ENCODE measurements at places on chromosomes 6 and 20.

- DNase-seq: no peak
Observed at GRCh38 chr6:27370391-27370790, 18.2 kb upstream of the ZNF391 start.

DNA sequence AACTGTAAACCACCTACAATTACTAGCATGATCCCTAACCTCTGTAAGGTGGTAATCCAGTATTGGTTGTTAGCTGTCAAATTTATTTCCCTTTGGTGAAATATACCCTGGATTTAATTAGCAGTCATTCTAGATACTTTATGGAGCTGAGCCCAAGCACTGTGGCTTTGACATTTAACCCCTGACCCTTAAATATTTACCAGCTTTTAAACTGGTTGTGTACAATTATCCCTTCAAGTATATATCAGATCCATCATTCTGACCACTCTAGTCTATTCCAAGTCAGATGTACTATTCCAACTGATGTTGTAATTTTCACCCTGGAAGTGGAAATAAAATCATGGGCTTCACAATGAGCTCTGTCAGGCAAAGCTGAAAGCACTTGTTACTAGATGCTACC lies 229.6 kb downstream of the FOXC1 start:
- no peak for DNase-seq

DNA sequence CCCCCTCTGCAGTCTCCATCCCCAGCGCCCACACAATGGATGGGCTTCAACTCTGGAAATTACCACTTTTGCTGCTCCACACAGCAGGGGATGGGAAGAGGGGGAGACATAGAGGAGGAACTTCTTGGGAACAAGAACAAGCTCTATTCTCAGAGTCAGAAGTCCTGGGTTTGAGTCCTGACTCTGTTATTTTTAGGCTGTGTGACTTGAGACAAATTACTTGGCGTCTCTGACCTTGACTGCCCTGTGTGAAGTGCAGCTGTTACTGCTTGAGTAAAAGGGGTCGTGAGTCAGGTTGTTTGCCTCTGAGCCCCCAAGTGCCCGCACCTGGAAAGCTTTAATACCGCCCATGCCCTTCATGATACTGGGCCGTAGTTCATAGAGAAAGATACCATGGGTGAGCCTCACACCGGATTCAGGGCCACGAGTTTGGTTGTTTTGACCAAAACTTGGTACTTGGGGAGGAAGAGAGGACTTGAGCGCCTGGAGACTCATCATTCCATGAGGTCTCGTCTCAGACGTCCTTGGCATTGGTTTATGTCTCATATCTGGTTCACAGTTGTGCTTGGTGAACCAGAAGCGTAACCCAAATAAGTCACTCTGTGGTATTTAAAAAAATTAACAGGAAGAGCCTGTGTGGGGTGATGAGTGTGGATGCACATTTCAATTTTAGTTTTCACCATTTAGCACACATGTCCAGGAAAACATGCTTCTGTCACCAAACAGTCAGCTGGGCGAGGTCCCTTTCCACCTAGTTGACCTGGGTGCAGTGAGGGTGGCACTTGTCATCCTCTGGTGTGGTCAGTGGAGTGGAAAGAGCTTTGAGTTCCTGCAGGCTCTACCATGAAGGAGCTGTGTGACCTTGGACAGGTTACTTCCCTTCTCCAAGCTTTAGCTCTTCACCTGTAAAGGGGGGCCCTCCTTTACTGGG lies 75.6 kb downstream of the CDC5L start:
- DNase-seq: no peak

DNA sequence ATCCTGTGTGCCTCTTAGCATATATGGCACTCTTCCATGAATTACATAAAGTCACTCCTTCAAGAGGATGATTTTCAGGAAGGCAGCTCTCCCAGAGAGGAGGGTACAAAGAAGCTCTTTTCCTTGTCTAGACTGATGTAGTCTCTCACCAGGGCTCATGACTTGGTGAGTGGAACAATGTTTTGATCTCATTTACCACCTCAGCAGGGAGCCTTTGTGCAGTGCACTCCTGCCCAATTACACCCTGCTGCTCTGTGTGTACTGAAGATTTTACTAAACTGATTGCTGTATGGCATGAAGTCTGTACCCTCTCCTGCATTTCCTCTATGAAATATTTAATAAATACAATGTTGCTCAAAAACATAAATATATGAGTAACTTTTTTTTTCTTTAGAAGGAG lies 598.3 kb upstream of the HS3ST5 start:
- no peak for DNase-seq

DNA sequence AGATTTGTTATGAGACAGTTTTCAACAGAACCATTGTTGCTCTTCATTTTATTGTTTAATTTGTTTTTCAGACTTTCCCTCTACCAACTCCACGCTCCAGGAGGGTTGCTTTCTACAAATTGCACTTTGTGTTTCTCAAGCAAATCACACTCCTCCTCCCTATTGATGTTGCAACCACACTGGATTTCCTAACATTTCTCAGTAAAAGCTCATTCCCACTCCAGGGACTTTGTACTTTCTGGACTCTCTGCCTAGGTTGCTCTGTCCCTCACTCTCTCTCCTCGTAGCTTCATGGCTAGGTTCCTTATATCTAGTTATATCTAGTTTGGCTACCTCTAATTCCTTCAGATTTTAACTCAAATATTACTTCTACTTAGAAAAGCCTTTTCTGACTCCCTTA lies 20.3 kb downstream of the PGK2 start:
- no peak for DNase-seq

- no peak for DNase-seq
Observed at GRCh38 chr6:41156001-41156400, 1.9 kb upstream of the TREML1 start.

DNA sequence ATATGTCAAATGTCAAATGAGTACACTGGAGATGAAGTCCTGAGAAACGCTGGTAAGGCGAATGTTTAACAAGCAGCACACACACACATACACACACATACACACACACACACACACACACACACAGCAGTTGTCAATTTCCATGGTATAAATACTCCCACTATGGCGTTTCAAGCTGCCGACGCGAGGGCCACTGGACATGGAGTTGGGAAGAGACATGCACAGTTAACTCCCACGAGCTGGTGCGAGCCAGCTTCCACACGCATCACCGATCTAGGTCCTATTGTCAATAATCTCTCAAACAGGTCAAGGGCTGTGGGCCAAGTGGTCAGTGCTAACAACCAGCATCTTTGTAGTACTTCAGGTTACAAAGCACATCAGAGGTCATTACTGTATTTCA lies 58.9 kb downstream of the TRERF1 start:
- no peak for DNase-seq

DNA sequence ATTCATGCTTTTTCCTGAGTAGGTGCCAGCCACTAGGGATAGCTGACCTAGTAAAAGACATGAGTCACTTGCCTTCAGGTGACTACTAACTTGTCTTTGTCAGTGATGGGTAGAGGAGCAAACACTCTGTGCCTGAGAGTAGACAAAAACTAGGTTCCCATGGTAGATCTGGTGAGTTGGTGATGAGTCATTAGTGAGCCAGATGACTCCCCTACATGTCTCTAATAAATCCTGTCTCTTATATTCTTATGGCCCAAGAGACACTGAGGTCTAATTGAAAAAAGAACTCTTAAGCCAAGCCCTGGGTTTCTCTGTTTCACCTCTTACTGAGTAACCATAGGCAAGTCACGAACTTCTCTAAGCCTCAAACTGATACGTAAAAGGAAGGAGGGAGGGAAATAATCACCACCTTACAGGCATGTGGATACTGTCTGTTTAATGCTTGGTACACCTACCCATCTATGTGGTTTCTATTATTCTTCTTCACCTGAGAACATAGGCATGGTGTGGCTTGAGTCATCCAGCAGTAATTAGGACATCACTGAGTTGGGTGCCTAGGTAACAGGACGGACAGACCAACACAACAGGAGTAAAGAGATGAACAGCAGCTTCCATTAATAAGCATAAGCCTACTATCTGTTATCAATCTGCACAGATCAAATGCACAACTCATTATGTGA lies 20.3 kb downstream of the TTPAL start:
- no peak for DNase-seq

DNA sequence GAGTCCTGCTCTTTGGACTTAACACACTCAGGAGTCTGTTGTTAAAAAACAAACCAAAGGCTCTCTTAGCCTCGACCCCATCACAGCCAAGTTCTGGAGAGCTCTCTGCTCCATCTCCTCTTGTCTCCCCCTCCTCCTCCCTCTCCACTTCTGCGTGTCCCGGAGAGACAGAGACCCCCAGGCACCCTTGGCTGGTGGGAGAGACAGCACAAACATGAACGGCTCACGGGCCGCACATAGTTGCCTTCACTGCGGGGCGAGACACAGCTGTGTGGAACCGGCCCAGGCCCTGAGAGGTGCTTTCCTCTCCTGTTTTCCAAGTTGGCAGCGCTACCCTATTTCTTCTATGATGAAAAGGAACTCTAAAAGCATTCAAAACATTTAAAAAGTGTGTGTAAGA lies 23.3 kb upstream of the MYT1 start:
- no peak for DNase-seq

GRCh38 chr6:18477301-18477941 lies 90.3 kb downstream of the RNF144B start:
- no peak for DNase-seq

GRCh38 chr20:658731-659291 lies 5.8 kb upstream of the SRXN1 start:
- no peak for DNase-seq

DNA sequence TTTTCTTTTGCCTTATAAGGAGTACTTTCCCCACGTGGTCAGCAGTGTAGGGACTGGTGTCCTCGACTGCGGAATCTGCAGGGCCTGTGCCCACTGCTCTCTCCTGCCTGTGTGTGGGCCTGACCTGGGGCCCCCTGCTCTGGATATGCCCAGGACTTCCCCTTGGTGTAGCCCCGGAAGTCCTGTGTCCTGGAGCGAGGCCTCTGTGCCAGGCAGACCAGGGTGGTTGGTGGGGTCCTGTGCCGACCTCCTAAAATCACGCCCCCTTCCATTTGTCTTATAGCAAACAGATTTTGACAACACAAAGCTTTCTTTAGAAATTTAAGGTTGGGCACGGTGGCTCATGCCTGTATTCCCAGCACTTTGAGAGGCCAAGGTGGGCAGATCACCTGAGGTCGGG lies 64.2 kb downstream of the DLL1 start:
- no peak for DNase-seq

GRCh38 chr20:37193821-37194220 lies 14.5 kb upstream of the MROH8 start:
- DNase-seq: no peak

- DNase-seq: no peak
Observed at GRCh38 chr6:72553531-72554511, 68.0 kb upstream of the KCNQ5 start.

- DNase-seq: no peak
Observed at GRCh38 chr20:17557675-17558006, 12.2 kb upstream of the DSTN start.

- DNase-seq: no peak
Observed at GRCh38 chr6:34661357-34661756, 35.2 kb downstream of the ILRUN start.

DNA sequence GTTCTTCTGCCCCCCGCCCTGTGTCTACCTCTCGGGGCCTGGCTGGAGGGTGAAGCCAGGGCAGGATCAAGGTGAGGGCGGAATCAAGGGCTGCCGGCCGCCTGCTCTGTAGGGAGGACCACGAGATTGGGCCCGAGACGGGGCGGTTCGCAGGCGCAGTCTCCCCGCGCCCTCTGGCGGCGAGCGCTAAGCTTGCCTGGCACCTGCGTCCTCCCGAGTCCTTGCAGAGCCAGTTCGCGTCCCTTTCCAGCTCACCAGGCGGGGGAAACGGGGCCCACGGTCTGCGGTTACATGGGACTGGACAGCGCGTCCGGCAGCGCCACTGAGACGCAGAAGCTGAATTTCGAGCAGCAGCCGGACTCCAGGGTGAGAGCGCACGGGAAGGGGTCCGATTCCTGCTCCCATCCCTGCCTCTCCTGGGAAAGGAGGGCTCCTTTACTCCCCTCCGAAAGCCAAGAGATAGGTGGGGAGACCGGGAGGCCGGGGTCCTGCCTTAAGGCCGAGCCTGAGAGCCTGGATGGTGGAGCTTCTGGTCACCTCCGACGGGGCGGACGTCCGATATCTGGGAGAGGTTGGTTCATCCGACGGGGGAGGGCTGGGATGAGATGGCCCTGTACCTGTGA lies 3.6 kb upstream of the MATN4 start:
- peak; percentile 21 for DNase-seq

- DNase-seq: no peak
Observed at GRCh38 chr6:143270026-143270425, 180.5 kb downstream of the ADAT2 start.

GRCh38 chr6:116019428-116019827 lies 41.3 kb downstream of the FRK start:
- DNase-seq: no peak

- no peak for DNase-seq
Observed at GRCh38 chr20:58811334-58811733, 39.4 kb downstream of the GNAS-AS1 start.

GRCh38 chr6:99602520-99603420 lies 3.9 kb upstream of the PRDM13 start:
- no peak for DNase-seq

DNA sequence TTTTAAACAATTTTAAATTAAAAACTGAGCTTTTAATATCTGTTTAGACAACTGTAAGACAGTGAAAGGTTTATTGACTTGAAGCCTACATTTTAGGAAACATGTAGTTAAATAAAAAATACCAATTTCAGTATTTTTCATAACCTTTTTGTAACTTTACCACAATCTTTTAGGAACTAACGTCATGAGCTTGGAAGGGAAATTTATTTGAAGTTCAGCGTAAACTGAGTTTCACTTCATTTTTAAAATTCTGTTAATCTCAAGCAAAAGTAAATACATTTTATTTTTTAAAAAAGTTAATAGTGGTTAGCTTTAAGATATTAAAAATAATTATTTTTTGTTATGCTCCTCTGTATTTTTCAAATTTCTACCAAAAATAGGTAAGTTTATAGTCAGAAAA lies 5.5 kb downstream of the CST7 start:
- DNase-seq: no peak

GRCh38 chr20:32924781-32925180 lies 66.1 kb downstream of the EFCAB8 start:
- no peak for DNase-seq

- DNase-seq: peak; percentile 18
Observed at GRCh38 chr6:166540631-166541331, 45.7 kb downstream of the RAMACL start.

- DNase-seq: no peak
Observed at GRCh38 chr6:161091972-161092701, 100.6 kb downstream of the MAP3K4 start.

DNA sequence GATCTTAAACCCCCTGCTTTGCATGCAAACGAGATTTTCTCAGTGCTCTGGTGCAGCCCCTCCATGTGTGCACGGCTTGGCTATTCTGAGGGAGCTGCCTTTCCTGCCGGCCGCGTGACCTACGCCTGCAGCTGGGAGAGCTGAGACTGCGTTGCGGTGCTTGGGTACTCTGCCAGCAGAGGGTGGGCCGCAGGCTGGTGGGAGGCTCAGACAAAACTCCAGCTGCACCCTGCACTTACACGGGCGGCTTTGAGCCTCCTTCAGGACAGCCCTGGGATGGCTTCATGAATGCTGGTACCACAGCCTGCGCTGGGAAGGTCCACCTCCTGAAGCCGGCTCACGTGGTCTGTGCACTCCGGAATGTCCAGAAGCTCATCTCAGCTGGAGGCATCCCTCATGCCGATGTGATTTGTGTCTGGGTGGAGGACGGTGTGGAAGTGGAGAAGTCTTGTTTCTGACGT lies 223.7 kb downstream of the DLL1 start:
- DNase-seq: no peak

Data from stimulated activated CD8-positive, alpha-beta memory T cell treated with anti-CD3 and anti-CD28 coated beads, Interleukin-4, amount 100 ng/mL, for 1 hour (primary cell).